ENCODE measurements at places on chromosomes 7 and 10. TPM values are rescaled to one million over a fixed set of nuclear protein-coding genes. Genes with fewer than 3 reads are reported as not detected.
A peak's percentile ranks its signal among the peaks of the same experiment; 100 is the strongest.

Gene TEX36
- not detected for total RNA-seq

Gene PROSER2
- 65.7 TPM for total RNA-seq

Gene MRPS17
- 21.8 TPM for total RNA-seq

Gene FGL2
- total RNA-seq = not detected

DNA sequence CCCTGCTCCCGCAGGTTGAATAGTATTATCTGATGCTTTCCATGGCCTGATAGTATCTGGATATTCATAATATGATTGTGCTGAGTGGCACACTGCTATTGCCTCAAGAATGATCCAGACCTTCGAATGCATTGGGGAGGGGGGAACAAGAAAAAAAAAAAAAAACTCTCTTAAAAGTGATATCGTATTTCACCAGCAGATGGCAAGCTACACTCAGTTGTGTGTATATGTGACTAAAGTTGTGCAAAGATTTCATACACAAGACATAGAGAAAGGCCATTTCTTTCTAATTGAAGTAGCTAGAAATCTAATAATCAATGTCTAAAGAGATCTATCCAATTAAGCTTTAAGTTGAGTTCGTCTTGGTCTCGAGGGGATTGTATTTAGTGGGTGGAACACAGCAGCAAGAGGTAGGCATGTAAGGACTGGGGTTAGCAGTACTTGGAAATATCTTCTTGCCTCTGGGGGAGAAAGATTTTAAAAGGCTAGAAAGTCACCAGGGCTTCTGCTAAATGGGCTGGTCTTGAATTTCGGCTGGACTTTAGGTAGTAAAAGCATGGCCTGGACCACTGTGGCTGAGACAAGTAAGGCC, 15.3 kb downstream of the SFRP4 start:
- peak; percentile 6 for DNase-seq

DNA sequence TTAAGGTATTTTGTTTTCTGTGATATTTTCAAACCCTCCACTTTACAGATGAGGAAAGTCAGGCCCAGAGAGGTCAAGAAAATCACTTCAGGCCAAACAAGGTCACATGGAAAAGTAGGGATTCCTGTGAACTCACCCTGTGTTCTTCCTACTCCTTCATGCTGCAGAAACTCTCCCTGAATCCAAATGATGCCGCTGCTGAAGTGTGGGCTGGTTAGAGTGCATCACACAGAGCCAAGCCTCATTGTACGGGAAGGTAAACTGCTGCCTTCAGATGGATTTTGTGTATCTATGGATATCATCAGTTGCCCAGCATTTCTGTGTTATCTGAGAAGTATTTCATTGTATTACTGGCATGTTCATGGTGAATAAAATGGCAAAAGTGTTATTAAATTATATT, 75.4 kb downstream of the NRG3 start:
- no peak for DNase-seq
